ENCODE measurements at places on chromosomes 6 and 20. TPM values are rescaled to one million over a fixed set of nuclear protein-coding genes. Genes with fewer than 3 reads are reported as not detected.

DNA sequence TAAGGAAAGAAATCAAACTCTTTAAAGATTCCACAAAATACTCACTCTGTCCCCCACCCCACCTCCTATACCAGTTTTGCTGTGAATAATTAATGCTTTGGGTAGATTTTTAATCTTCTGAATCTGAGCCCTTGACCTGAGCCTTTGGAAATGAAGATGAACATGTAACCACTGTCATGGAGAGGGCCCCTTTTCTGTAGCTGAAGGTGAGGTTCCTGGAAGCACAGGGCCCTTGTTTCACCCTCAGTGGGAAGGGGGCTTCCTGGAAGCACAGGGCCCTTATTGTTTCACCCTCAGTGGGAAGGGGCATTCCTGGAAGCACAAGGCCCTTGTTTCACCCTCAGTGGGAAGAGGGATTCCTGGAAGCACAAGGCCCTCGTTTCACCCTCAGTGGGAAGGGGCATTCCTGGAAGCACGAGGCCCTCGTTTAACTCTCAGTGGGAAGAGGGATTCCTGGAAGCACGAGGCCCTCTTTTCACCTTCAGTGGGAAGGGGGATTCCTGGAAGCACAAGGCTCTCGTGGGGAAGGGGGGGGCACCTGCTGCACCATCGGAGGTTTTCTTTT lies 75.7 kb downstream of the DACT2 start:
- no peak for DNase-seq

DNA sequence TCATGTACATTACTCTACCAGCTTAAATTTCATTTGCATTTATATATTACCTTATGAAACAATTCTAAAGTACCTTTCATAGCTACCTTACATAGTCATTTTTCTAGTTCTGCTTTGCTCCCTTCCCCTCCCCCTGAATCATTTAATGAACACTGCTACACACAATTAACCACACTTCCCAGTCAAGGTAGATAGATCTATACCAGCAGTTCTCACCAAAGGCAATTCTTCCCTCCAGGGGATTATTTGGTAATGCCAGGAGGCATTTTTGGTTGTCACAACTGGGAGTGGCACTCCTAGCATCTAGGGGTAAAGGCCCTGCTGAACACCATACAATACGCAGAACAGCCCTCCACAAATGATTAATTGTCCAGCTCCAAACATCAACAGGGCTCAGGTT lies 143.9 kb upstream of the SHLD1 start:
- no peak for DNase-seq

GRCh38 chr6:96433950-96434349 lies 87.7 kb upstream of the UFL1 start:
- no peak for DNase-seq

IYD gene
- not detected for total RNA-seq

DNA sequence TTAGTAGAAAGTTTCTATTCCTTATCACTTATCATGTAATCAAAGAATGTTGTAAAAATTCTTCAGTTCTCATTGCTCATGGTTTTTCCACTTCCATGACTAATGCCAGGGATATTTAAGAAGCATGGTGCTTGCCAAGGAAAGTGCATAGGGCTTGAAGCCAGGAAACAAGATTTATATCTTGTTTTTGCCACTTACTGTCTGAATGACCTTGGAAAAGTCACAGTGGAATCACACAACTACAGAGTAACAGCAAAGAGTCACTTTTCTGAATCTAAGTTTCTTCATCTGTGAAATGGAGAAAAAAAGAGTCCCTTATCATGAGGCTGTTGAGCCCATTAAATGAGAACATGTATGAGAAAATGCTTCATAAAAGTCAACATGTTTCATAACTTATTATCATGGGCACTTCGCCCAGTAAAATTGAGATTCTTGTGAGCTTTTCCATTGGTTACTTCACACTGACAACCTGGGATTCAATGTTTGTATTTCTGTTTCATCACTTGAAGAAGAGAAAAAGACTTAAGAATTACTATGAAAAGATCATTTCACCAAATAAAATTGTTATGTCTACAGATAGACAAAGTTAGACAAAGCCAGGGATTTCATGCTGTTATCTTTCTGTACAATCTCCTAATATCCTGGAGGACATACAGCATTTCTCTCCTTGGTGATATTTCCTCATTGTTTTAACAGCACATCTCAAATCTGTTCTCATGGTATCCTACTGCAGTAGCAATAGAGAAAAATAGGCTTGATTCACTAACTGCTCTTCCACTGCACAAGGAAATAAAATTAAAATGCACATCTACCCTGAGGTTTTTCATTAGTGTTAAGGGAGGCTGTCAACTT lies 7.6 kb upstream of the BMP5 start:
- no peak for DNase-seq

DNA sequence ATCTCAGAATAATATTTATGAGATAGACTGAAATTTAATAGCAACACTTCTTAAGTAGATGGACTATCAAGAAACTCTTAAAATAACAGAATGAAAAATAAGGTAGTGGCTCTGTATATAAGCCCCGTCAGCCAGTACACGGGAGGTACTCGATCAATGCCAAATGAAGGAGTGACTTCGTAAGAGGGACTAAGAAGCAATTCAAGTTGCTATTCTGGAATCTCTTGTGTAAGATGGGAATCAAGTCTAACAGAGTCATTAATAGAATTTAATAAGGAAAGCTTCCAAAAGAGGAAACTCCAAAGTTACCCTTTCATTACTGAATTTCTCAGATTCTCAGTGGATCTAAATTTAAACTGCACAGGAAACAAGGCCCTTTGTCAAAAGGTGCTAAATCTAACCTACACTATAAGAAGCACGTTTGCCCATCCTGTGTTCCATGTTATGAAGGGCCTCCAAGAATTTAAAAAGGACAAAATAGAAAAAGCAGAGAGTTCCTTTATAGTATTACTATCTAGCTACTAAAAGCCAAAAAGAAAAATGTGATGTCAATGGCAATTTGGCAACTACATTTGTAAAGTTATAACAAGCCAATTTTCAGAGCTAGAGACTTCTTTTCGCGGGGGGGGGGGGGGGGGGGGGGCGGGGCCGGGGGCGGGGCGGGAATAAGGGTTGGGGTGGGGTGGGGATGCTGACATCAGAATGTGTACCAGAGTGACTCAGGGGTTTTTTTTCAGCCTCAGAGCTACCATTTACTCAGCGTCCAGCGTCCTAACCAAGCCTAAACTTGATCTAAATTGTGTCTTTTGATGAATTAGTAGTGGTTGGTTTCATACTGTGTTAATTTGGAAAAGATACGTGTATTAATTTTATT lies 200.6 kb downstream of the GMPR start:
- no peak for DNase-seq

RBM39 gene
- 405 TPM for total RNA-seq

Measured in cerebellum (tissue), 4 donors.